ENCODE measurements at places on chromosomes 7 and 10.

GRCh38 chr7:4154882-4155535 is 527.1 kb upstream of the FOXK1 start:
- H3K4me1 ChIP-seq = peaks cover 6% of the 10 kb centered on the region
- no peak for DNase-seq
- H3K27me3 ChIP-seq = no peaks in the 10 kb centered on the region
- no peak overlapping the region for H3K4me3 ChIP-seq
- no peak overlapping the region for H3K27ac ChIP-seq

- no peak for DNase-seq
- no peak overlapping the region for H3K27ac ChIP-seq
- H3K4me3 ChIP-seq = no peak overlapping the region
- H3K27me3 ChIP-seq = peaks cover 50% of the 10 kb centered on the region
Observed at GRCh38 chr10:77686650-77687417, 49.2 kb upstream of the KCNMA1 start.

GRCh38 chr7:93629291-93629801 is 54.8 kb upstream of the CALCR start:
- H3K27me3 ChIP-seq = no peaks in the 10 kb centered on the region
- H3K36me3 ChIP-seq = no peaks in the 10 kb centered on the region
- H3K4me3 ChIP-seq = no peak overlapping the region
- DNase-seq = no peak

GRCh38 chr10:106540645-106541044 is 623.9 kb downstream of the SORCS1 start:
- H3K36me3 ChIP-seq = peaks cover 1% of the 10 kb centered on the region
- no peak overlapping the region for H3K4me3 ChIP-seq
- H3K27me3 ChIP-seq = no peaks in the 10 kb centered on the region
- H3K27ac ChIP-seq = no peak overlapping the region
- H3K4me1 ChIP-seq = peaks cover 7% of the 10 kb centered on the region

Measured in progenitor cell of endocrine pancreas (in vitro differentiated cells).